Motor neuron (in vitro differentiated cells): ENCODE measurements at places on chromosomes 5 and 9. TPM values are rescaled to one million over a fixed set of nuclear protein-coding genes. Genes with fewer than 3 reads are reported as not detected.

Gene PLCXD3
- total RNA-seq, result 0.14 and 0.26 TPM in 2 replicates

Gene EIF4EBP3
- total RNA-seq, result 4.4 and 8.8 TPM in 2 replicates

Gene NOTCH1
- total RNA-seq, result 13.5 and 17.8 TPM in 2 replicates

Gene GHR
- total RNA-seq, result 5.0 and 5.4 TPM in 2 replicates

Gene ZNF354B
- 9.2 and 10.7 TPM in 2 replicates for total RNA-seq

Gene SLC36A3
- total RNA-seq, result 0.05 and 0.08 TPM in 2 replicates

Gene SHOC1
- 0.62 and 0.81 TPM in 2 replicates for total RNA-seq

Gene PSAT1
- total RNA-seq, result 46.9 and 58.2 TPM in 2 replicates

Gene TBC1D2
- 1.4 and 1.9 TPM in 2 replicates for total RNA-seq

Gene KIAA1958
- total RNA-seq, result 99.4 and 144 TPM in 2 replicates

Gene SPINK13
- 0.51 and 0.81 TPM in 2 replicates for total RNA-seq

Gene CBY3
- total RNA-seq, result 2.5 and 4.2 TPM in 2 replicates

Gene RGS7BP
- 0.19 and 0.45 TPM in 2 replicates for total RNA-seq

Gene PCDHB4
- 1.6 and 1.9 TPM in 2 replicates for total RNA-seq

Gene SLC46A2
- total RNA-seq, result 0.15 and 0.22 TPM in 2 replicates

Gene ANKRD55
- total RNA-seq, result not detected in 2 replicates

Gene C5orf52
- total RNA-seq, result 0.56 TPM in 1 of 2 replicates, not detected in the other
